ENCODE measurements at places on chromosomes 12 and 14.

DNA sequence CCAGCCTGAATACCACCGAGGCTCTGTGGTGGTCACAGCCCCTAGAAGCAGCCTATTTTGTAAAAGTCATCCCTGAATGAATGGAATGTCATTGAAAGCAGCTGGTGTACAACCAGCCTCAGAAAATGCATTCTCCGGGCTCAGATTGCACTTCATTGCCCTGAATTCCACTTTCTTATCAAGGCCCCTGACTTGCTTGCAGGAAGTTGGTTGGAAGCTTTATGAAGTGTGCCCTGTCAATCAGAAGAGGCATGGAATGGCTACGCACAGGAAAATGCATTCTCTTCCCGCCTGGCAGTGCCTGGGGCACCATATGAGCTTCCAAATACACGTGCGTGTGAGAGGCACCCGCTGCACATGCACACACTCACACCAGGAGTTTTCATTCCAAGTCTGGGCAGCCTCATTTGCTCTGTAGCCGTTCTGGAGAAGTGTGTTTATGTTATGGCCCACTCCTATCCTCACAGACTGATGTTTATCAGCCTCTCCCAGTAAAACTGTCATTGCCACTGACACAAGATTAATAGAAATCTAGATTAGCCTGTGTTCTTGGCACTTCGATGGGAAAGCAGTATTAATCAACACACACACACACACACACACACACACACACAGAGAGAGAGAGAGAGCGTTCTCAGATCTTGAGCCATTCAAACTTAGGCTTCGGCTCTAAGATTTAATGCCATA, 63.9 kb downstream of the NUAK1 start:
- H3K27ac ChIP-seq: no peak overlapping the region
- no peaks in the 10 kb centered on the region for H3K4me1 ChIP-seq
- no peaks in the 10 kb centered on the region for H3K36me3 ChIP-seq
- DNase-seq: no peak
- no peak overlapping the region for H3K4me3 ChIP-seq

DNA sequence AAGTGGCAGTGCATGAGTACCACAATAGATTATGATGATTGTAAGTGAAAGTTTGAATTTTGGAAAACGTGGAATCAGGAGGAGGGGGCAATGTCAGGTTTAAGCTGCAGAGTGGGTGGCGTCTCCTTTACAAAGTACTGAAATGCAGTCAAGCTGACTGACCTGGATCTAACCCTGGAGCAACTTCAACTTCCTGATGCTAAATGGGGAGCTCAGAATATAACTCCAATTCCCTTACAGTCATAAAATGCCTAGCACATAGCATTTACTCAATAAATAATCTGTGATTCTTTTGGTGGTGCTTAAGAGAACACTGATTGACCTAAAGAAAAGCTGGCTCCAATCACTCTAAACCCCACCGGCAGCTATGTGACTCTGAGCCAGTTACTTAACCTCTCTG, 38.5 kb downstream of the CCDC60 start:
- H3K4me1 ChIP-seq: no peaks in the 10 kb centered on the region
- no peaks in the 10 kb centered on the region for H3K27me3 ChIP-seq
- no peak for DNase-seq

DNA sequence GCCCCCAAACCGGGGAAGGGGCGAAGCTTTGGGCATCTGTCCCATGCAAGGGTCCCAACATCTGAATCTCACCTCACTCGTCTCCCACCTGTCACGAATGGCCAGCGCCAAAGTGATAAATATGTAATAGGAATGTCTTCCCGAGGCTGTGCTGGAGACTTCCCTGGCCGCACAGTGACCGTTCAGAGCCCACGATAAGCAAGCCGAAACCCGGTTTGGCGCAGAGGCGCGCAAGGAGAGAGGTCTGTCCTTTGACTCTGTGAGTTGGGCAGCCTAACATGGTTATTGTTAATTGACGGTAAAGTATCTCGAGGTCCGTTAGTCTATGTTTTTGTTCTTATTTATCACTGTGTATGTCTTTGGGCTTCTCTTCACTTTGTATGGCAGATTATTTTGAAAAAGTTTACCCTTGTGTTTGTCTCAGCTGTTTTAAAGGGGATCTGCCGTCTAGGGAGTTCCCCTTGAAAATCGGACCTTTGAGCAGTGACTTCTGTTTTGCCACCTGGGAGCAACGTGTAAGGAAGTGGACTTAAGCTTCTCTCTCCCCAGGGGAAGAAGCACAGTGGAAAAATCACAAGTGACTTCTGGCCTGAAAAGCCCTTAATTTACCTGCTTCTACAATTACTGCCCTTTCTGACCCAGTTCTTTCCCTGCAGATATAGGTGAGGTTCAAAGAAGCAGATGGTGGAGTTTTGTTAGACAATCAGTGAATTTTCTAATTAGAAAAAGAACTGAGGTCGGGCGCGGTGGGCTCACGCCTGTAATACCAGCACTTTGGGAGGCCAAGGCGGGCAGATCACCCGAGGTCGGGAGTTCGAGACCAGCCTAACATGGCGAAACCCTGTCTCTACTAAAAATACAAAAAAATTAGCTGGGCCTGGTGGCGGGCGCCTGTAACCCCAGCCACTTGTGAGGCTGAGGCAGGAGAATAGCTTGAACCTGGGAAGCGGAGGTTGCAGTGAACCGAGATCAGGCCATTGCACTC, 1.1 kb upstream of the TM9SF1 start:
- peak overlapping the region; percentile 100 for H3K27ac ChIP-seq
- no peak for DNase-seq
- no peaks in the 10 kb centered on the region for H3K27me3 ChIP-seq
- H3K4me3 ChIP-seq: peak overlapping the region; percentile 91
- peaks cover 32% of the 10 kb centered on the region for H3K4me1 ChIP-seq

DNA sequence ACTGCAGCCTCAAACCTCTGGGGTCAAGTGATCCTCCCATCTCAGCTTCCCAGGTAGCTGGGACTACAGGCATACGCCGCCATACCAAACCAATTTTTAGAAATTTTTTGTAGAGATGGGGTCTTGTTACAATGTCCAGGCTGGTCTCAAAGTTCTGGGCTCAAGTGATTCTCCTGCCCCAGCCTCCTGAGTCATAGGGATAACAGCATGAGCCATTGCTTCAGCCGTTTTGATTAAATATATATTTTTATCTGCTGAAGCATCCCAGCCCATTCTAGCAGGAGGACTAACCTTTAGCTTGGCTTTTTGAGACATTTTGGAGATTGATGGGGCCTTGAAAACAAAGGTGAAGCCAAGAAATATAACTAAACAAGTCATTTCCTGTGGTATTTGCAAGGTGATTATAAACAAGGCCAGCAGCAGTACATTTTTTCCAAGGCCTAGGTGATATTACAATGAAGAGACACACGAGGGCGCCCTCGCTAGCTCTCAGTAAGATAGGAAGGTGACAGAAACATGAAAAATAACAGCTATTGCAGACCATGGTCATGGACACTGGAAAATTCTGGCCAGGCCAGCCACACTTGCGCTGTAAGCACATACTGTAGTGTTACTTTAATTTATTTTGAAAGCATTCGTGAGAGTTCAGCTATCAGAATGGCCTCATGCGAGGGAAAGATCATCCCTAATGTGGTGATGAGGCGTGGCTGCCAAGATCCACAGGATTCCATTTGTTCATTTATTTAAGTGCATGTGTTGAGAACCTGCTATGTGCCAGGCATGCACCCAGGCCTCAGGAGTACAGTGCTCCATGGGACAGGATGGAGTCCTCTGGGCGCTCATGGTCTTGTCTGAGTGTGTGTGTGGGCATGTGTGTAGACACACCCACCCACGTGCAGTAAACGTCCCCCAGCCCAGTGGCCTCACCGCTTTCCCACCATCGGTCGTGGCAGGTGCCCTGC, 63.5 kb downstream of the DGLUCY start:
- peaks cover 16% of the 10 kb centered on the region for H3K36me3 ChIP-seq
- peaks cover 10% of the 10 kb centered on the region for H3K4me1 ChIP-seq
- peak; percentile 69 for DNase-seq
- no peak overlapping the region for H3K27ac ChIP-seq

GRCh38 chr12:115260762-115261675, 577.0 kb upstream of the TBX3 start:
- no peaks in the 10 kb centered on the region for H3K36me3 ChIP-seq
- H3K27me3 ChIP-seq: no peaks in the 10 kb centered on the region
- DNase-seq: no peak

- peak overlapping the region; percentile 41 for H3K27ac ChIP-seq
- DNase-seq: no peak
- peaks cover 80% of the 10 kb centered on the region for H3K4me1 ChIP-seq
- peak overlapping the region; percentile 91 for H3K4me3 ChIP-seq
Observed at GRCh38 chr12:6337958-6338433, 3.9 kb downstream of the TNFRSF1A start.

- H3K27me3 ChIP-seq: no peaks in the 10 kb centered on the region
- peaks cover 6% of the 10 kb centered on the region for H3K36me3 ChIP-seq
- H3K4me1 ChIP-seq: peaks cover 10% of the 10 kb centered on the region
- DNase-seq: no peak
- H3K27ac ChIP-seq: no peak overlapping the region
Observed at GRCh38 chr14:24098927-24099813, 5.1 kb downstream of the PCK2 start.

GRCh38 chr12:108930155-108930554, 50.3 kb downstream of the DAO start:
- DNase-seq: no peak
- no peak overlapping the region for H3K27ac ChIP-seq
- H3K4me3 ChIP-seq: no peak overlapping the region
- no peaks in the 10 kb centered on the region for H3K4me1 ChIP-seq
- no peaks in the 10 kb centered on the region for H3K36me3 ChIP-seq

- H3K27me3 ChIP-seq: no peaks in the 10 kb centered on the region
- H3K36me3 ChIP-seq: no peaks in the 10 kb centered on the region
- H3K4me1 ChIP-seq: peaks cover 17% of the 10 kb centered on the region
- no peak for DNase-seq
- no peak overlapping the region for H3K27ac ChIP-seq
- no peak overlapping the region for H3K4me3 ChIP-seq
Observed at GRCh38 chr14:68668028-68668427, 124.8 kb downstream of the ZFP36L1 start.

DNA sequence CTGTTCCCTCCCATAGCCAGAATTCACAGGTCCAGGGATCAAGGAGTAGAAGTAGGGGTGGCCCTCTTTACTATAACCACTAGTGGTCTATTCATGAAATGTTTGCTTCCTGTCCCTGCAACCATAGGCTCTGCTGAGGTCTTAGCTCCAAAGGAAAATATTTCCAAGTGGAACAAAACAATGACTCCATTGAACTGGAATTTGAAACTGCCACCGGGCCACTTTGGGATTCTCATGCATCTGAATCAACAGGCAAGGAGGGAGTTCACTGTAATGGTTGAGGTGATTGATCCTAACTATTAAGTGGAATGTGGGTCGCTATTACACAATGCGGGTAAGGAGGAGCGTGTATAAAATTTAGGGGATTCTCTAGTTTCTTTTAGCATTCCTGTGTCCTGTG, 197.0 kb downstream of the ETNK1 start:
- no peaks in the 10 kb centered on the region for H3K27me3 ChIP-seq
- H3K27ac ChIP-seq: no peak overlapping the region
- no peaks in the 10 kb centered on the region for H3K4me1 ChIP-seq
- no peak for DNase-seq
- H3K36me3 ChIP-seq: no peaks in the 10 kb centered on the region

DNA sequence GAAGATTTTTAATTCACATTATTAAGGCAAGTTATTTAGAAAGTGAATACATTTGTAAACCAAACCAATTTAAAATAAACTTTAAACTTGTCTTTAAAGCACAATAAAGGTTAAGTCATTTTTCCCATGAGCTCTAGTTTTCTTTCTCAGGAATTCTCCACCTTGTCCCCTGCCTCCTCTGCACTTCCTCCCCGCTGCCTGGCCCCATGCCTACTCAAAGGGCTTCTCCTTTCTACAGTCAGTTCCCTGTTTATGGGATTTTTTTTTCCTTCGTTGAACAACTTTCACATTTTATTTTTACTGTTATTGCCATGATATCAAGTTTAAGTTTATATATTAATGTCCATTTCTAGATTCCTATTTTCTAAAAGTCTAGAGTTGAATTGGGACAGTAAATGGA, 223.0 kb downstream of the SLC25A21 start:
- H3K4me3 ChIP-seq: no peak overlapping the region
- H3K27ac ChIP-seq: no peak overlapping the region
- no peak for DNase-seq
- no peaks in the 10 kb centered on the region for H3K36me3 ChIP-seq
- no peaks in the 10 kb centered on the region for H3K4me1 ChIP-seq
- no peaks in the 10 kb centered on the region for H3K27me3 ChIP-seq

DNA sequence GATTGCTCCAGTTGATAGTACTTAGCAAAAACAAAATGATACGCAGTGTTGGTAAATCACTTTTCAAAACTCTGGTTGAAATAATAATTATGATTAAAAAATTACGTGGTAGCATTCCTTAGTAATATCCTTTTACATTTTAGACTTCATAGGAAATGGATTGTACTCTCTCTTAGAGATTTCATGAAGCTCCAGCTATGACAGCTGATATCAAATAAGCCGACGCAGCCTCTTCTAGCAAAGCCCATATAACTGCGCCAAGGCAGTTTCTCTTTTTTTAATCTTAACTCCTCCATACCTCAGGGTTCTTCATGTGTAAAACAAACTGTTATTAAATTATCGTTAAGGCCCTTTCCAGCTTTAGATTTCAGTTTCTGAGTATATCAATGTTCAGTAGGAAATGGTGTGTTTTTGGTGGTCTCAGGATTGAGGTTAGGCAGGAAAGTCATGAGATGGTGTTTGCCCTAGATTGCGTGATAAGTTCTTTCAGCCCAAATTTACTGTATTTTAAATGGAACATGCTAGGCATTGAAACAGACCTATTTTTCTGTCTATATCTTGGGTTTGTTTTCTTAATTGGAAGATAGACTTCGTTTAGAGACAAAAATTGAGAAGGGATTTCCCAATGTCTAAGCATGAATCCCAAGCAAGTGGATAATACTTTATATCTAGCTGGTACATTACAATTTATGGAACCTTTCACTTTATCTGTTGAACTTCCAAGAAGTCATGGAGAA, 902 bp upstream of the CFL2 start:
- H3K27me3 ChIP-seq: no peaks in the 10 kb centered on the region
- H3K4me3 ChIP-seq: peak overlapping the region; percentile 58
- H3K36me3 ChIP-seq: no peaks in the 10 kb centered on the region
- peaks cover 6% of the 10 kb centered on the region for H3K4me1 ChIP-seq
- no peak overlapping the region for H3K27ac ChIP-seq

DNA sequence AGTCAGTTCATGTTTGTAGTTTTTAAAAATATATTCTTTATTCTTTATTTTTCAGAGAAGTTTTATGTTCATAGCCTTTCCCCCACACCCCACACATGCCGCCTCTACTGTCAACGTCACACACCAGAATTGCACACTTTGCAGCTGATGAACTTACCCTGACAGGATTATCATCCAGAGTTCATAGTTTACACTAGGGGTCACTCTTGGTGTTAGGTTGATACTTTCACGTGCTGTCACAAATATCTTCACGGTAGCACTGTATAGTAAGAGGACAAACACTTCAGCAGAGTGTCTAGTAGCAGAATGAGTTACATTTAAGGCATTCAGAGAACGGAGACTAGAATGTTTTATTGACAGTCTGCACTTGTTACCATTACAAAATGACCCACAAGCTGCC, 5.1 kb downstream of the DPPA3 start:
- no peaks in the 10 kb centered on the region for H3K36me3 ChIP-seq
- no peak overlapping the region for H3K4me3 ChIP-seq
- DNase-seq: no peak

- no peak overlapping the region for H3K4me3 ChIP-seq
- peaks cover 18% of the 10 kb centered on the region for H3K4me1 ChIP-seq
- no peaks in the 10 kb centered on the region for H3K36me3 ChIP-seq
- no peaks in the 10 kb centered on the region for H3K27me3 ChIP-seq
Observed at GRCh38 chr14:96130854-96131253, 73.8 kb upstream of the BDKRB2 start.

GRCh38 chr14:21168055-21168454, 12.2 kb upstream of the OR5AU1 start:
- no peaks in the 10 kb centered on the region for H3K36me3 ChIP-seq
- no peak overlapping the region for H3K4me3 ChIP-seq
- no peak for DNase-seq
- no peaks in the 10 kb centered on the region for H3K27me3 ChIP-seq
- H3K4me1 ChIP-seq: no peaks in the 10 kb centered on the region
- H3K27ac ChIP-seq: no peak overlapping the region

Data from CD8-positive, alpha-beta memory T cell (primary cell).